ENCODE measurements at places on chromosomes 12 and 14.

DNA sequence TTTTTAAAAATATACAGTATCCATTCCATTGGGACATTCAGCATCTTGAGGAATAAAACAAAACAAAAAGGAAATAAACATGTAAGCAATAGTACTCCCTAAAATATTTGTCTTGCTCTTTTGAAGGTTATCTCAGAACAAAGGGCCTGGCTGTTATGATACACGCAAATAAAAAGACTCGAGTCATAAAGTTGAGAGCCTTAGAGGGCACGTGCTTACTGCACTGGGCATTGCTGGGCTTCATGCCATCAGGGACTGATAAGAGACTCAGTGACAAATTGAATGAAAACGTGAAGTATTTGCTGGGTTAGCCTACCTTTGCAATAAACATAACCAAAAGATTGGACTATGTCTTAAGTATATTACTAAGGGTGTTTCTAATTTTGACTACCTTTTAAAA lies 118.9 kb downstream of the SLC35F4 start:
- DNase-seq = no peak

GRCh38 chr12:8996682-8997405 lies 7.5 kb downstream of the KLRG1 start:
- DNase-seq = no peak

DNA sequence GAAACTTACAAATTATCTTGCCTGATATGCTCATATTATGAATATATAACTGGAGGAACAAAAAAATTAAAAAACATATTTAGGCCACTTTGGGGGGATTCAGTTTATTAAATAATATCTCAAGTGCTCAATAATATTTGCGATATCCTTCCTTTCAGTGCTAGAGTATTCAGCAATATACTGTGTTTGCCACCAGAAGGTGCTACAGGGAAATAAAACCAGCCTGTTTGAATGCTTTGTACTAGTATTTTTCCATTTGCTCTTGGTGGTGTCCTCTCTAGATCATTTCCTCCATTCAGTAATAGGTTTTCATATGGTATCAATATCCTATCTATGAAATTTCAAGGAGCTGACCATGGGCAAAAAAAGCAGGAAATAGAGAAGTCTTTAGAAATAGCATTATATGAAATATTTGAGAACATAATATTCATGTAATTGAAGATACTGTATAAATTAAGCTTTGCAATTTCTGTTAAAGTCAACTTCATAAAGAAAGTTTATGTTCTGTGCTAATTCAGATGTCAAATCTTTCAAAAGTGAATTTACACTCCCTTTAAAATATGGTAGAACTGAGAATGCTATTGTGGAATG lies 106.2 kb upstream of the NAV3 start:
- peak; percentile 33 for DNase-seq

- no peak for DNase-seq
These were observed 21.5 kb upstream of the IFNG start for GRCh38 chr12:68180792-68181744.

DNA sequence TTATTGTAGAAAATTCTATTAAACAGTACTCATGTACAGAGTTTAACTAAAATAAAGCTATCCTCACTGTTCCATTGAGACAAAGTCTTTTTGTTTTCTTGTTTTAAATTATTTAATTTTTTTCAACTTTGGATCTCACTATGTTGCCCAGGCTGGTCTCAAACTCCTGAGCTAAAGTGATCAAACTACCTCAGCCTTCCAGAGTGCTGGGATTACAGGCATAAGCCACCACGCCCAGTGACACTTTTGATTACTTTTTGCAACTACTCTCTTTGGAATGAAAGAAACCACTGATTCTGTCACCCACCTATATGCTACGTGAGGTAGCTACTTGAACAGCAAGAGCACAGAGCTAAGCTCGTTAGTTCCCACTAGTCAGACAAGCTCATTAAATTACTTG lies 17.1 kb downstream of the ZFC3H1 start:
- no peak for DNase-seq

DNA sequence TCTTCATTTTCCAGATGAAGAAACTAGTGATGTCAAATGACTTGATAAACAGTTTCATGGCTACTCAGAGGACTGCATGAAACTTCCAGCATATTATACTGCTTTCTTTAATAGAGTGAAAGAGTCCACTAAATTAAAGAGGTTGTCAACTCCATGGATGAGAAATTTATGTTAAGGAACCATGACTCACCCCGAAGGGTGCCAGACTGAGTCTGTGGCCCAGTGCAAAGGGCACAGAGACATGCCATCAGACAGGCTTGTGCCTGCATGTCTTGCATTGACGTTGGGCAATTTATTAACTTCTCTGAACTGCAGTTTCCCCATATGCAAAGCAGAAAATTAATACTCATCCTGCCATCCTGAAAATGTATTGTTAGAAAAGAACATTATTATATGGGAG lies 382.4 kb downstream of the APAF1 start:
- no peak for DNase-seq

GRCh38 chr14:77872152-77872551 lies 72.2 kb downstream of the ADCK1 start:
- no peak for DNase-seq

GRCh38 chr12:130385193-130385592 lies 47.5 kb downstream of the PIWIL1 start:
- DNase-seq = no peak

DNA sequence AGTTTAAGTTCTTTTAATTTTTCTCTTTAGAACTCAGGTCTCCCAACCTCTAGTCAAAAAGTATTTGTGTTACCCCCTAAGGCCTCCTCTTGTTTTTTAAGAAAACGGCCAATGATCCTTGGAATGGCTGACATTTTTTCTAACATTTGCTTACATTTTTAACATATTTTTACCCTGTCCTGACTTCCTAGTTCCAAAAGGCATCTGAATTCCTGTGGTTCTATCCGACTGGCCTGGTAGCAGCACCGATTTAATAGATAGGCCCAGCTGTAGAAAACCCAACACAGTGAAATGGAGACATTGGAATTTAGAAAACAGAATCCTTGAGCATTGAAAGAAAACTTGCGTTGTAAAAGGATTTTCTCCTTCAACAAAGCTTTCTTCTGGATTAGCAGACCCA lies 134.7 kb upstream of the GSC start:
- DNase-seq = no peak

- DNase-seq = no peak
These were observed 174.5 kb downstream of the TTC7B start for GRCh38 chr14:90641615-90642243.

GRCh38 chr12:111406474-111407376 lies 1.0 kb downstream of the SH2B3 start:
- peak; percentile 28 for DNase-seq

GRCh38 chr12:97513950-97514349 lies 51.3 kb downstream of the RMST start:
- no peak for DNase-seq

- DNase-seq = no peak
These were observed 12.5 kb downstream of the PAPOLA start for GRCh38 chr14:96514694-96515093.

- no peak for DNase-seq
These were observed 122.3 kb upstream of the CPM start for GRCh38 chr12:69055280-69055679.

- DNase-seq = no peak
These were observed 235.0 kb upstream of the DCN start for GRCh38 chr12:91417650-91418049.

- DNase-seq = no peak
These were observed 23.7 kb downstream of the BCL2L14 start for GRCh38 chr12:12094481-12094880.

DNA sequence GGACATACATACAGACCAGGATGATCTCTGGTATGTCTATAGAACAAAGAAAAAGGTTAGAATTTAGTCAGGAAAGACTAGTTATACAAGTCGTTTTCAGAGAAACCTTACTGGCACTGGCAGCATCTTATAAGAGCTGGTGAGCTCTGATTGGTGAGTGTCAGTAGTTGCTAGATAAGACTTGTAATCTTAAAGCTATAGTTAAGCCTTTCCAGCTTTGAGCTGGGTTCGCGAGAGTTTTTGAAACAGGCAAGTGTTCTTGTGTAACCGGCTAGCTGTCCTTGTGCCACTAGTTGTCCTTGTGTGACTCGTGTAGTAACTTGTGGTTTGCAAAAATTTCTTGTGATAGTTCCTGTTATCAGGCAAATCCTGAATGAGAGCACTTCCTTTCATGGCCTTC lies 740.9 kb downstream of the GALC start:
- DNase-seq = no peak

DNA sequence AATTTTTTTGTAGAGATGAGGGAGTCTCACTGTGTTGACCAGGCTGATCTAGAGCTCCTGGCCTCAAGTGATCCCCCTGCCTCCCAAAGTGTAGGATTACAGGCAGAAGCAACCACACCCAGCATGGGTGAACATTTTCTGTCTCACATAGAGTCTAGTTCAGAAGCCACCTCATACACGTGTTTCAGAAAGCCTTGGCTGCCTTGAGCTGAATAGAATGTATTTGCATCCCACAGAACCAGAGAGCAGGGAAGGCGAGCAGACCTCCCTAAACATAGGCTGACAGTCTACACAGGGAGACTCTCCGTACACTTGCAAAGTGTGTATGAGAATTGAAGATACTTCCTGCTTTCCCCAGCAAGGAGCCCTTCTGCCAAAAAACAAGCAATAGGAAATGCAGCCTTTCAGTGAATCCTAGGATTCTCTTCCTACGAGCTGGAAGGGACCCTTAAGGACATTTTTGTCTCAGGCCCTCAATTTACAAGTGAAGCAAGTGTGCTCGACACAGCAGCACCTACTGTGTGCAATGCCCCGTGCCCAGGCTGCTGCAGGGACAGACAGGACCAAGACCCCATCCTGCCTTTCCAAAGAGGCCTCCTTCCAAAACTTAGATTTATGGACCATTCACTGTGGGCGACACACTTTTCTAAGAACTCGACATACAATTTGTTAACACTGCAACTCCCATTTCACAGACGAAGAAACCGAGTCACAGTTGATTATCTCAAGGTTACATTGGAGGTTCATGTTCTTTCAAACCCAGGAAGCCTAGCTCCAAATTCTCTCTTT lies 11.2 kb downstream of the NUAK1 start:
- no peak for DNase-seq

DNA sequence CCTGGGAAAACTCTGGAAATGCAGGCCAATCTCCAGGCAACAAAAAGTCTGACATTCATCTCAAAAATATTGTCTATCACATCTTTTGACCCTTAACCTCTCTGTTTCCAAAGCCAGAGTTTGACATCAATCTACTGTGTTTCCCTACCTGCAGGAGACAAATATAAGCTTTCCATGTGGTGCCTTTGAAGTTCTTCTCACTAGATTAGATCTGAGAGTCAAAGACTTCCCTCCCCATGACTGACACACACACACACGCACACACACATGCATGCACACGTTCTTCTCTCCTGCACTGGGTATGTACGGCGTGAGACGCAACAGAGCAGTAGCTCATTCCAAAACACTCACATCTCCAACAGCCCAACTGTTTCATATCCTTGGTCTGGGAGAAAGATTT lies 8.1 kb upstream of the ITPR2 start:
- DNase-seq = no peak

DNA sequence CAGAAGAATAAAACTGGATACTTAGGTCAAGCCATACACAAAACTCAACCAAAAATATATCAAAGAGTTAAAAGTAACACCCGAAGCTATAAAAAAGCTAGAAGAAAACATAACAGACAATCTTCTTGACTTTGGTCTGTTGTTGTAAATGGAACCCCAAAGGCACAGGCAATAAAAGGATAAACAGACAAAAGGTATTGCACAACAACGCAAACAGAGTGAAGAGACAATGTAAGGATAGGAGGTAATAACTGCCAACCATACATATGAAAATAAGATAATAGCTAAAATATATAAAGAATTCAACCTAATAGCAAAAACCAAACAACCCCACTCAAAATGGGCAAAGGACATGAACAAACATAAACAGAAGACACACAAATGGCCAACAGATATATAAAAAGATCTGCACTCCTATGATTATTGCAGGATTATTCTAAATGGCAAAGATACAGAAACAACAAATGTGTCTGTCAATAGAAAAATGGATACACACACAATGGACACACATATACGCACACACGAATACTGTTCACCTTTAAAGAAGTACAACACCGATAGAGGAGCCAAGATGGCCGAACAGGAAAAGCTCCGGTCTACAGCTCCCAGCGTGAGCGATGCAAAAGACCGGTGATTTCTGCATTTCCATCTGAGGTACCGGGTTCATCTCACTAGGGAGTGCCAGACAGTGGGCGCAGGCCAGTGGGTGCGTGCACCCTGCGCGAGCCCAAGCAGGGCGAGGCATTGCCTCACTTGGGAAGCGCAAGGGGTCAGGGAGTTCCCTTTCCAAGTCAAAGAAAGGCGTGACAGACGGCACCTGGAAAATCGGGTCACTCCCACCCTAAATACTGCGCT lies 1137.1 kb downstream of the FSCB start:
- no peak for DNase-seq

- DNase-seq = peak; percentile 23
These were observed 20.3 kb downstream of the HEBP1 start for GRCh38 chr12:12979731-12980259.
